Stimulated activated CD4-positive, alpha-beta T cell treated with anti-CD3 and anti-CD28 coated beads, Interleukin-4, amount 100 ng/mL, for 24 hours (primary cell): ENCODE measurements at places on chromosomes 12 and 14.

DNA sequence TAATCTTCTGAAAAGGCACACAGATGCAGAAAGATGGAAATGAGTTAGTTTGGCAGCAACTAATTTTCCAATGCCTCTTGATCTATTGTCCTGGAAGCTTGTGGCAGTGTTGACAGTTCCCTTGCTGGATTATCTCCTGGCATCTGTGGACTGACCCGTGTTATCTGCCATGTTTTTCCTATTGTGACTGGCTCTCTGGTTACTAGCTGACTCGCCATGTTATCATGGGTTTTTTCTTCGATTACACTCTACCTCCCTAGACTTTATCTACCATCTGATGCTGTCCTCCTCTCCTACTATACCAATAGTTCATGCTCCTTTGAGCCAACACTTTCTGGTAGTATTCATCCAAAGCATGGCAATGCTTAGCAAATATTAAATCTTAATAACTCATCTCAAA is 63.3 kb upstream of the FLRT2 start:
- no peak for DNase-seq

DNA sequence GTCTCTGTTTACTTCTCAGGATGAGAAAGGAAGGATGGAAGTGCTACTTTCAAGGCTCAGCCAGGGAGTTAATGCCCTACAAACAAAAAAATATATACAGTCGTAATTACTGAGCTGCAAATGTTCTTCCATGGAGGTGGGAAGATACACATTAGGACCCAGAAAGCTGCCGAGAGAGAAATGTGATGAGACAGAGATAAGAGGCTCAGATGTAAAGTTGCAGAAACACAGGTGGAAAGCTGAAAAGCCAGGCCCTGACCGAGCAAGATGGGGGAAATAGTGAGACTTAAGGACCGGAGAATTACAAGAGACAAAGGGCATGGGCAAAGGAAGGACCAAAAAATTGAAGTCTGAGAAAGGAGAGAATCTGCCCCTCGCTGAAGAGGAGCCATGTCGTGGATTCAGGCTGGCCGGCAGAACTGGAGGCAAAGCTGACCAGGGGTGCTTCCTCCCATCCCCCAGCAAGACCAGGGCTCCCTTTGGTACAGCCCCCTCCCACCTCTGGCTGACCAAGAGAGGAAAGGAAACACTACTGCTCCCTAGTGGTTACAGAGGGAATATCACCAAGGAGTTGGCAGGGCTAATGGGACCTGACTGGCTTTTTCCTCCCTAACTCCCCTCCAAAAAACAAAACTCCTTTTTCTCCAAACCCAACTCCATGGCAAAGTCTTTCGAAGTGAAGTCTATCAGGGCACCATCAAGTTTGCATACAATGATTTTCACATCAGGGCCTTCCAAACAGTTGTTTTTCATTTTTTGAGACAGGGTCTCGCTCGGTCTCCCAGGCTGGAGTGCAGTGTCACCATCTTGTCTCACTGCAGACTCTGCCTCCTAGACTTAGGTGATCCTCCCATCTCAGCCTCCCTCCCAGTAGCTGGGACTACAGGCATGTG is 12.1 kb downstream of the ZFHX2 start:
- peak; percentile 23 for DNase-seq

- DNase-seq, result no peak
Measured at GRCh38 chr14:27387463-27387862, 789.6 kb upstream of the NOVA1 start.

- no peak for DNase-seq
Measured at GRCh38 chr14:63670692-63671091, 29.0 kb upstream of the WDR89 start.

DNA sequence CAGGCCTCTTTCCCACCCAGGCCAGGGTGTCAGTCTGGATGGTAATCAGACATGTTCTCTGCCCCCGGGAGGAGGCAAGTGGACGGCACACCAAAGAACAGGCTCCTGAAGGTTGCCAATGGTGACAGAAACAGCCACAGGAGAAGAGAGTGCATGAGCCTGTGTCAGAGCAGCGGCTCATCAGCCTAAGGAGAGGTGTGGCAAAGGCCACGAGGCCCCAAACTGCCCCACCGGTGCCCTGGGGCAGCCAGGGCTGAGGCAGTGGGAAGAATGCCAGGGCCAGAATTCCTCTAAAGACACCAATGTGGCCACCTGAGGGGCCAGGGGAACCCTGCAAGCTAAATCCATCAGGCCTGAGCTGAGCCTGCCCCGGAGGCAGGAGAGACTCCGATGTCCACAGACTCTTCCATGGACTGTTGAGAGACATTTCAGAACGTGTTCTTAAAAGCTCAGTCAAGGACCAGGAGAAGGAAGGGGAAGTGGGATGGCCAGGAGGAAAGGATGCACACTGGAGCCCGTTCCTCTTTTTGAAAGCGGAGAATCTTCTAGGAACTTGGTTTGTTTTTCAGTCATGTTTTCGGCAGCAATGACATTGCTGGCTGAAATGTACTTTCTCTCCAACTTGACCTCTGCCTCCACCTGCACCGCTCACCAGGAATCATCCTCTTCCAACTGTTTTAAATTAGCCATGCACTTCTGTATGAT is 176.3 kb upstream of the FKBP4 start:
- DNase-seq, result no peak

- DNase-seq, result no peak
Measured at GRCh38 chr14:89479802-89480201, 62.8 kb upstream of the FOXN3 start.

DNA sequence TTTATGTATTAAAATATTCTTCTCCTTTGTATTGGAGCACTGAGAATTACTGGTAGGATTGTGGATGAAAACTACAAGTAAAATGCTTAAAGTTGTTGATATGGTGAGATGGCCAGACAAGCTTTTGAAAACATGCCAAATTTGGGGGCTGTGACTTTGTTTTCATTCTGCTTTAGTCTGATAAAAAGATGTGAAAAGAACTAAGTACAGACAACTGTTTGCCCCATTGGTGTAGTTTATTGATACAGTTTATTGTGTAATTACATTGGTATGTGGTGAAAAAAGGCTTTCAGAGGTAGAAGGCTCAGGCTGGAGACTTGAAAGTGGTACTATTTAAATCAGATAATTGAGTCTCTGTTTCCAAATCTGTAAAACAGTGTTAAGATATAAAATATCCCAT is 746.8 kb downstream of the DIO2 start:
- no peak for DNase-seq

- DNase-seq, result no peak
Measured at GRCh38 chr14:72666610-72667009, 227.3 kb downstream of the DPF3 start.

DNA sequence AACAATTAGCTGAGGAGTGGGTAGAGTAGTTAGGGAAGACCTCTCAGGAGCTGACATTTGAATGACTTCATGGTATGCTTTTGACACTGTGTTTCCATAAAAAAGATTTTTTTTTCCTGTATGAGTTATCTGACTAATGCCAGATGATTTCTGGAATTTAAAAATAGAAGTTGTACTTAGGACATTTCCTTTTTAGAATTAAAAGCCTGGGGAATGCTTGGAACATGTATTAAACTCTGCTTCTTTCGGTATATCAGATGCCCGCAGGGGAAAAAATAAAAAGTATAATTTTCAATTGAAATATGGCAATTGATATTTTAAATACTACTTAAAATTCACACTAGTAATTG is 41.1 kb downstream of the BRMS1L start:
- no peak for DNase-seq

DNA sequence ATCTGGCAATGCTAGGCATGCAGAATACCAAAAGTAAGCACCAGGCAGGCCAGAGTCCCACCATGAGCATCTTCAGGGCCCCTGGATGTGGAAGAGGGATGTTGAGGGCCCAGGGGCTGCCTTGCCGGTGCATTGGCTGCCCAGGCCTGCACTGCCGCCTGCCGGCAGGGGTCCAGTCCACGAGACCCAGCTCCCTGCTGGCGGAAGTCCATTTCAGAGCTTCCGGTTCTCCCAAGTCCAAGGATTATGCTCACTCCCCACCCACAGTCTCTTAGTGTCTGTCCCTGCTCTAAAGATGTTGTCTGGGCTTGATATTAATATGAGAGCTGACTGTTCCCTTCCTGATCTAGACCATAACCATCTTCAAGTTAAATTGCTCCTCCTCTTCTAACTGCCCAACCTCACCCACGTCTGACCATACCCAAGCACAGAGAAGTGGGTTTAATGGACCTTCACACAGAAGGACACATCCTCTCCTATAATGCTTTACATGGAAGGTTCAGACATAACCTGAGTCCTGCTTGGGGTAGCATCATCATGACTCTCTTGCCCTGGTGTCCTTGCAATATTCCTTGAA is 117.4 kb downstream of the DAD1 start:
- DNase-seq, result no peak

DNA sequence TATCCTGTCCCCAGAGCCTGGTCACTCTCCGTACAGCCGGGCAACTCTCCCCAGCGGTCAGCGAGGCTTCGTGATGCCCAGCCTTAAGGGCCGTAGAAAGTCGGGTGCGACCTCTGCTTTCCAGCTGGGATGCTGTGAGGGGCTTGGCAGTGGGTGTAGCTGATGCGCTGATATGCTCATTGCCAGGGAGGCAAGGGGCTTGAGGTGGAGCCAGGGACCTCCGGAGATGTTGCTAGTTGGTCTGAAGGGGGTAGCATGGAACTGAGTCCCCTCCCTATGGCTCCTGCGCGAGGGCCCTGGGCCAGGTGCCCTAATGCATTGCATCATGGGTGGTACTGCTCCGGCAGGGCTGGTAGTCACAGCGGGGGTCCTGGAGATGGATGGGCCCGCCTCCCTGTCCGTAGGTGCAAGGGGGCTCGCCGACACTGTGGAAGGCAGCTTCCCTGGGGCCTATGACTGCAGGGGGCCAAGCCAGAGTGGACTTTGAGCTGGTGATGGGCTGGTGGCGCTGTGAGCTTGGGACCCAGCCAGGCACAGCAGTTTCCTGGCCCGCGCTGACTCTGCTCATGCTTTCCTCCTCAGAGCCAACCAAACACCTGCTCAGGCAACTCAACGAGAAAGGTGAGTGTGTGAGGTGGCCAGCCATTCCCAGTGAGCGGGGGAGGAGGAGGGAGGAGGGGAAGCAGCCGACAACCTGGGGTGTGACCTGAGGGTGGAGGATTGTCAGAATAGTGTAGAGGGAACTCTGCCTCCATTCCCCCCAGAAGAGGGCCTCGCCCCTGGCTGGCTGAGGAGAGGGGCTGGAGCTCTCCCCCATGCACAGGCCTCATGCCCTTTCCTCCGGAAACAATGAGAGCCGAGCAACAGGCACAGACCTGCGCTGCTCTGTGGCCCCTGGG is 32.3 kb downstream of the PLEKHG3 start:
- DNase-seq, result no peak

DNA sequence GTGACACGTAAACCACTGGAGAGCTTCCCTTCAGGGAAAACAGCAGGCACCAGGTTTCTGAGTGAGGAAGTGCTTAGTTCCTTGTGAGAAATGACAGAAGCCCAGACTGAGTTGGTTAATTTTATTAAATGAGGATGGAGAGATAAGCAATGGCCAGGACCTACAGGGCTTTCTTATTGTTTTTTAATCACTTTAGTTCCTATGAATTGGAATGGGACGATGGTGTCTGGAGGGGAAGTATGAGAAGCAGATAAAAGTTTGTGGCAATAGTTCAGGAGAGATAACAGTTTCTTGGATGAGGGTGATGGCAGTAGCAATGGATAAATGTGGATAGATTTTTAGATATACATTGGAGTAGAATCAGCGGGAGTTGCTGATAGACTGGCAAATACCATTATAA is 86.5 kb upstream of the PTPRR start:
- no peak for DNase-seq

DNA sequence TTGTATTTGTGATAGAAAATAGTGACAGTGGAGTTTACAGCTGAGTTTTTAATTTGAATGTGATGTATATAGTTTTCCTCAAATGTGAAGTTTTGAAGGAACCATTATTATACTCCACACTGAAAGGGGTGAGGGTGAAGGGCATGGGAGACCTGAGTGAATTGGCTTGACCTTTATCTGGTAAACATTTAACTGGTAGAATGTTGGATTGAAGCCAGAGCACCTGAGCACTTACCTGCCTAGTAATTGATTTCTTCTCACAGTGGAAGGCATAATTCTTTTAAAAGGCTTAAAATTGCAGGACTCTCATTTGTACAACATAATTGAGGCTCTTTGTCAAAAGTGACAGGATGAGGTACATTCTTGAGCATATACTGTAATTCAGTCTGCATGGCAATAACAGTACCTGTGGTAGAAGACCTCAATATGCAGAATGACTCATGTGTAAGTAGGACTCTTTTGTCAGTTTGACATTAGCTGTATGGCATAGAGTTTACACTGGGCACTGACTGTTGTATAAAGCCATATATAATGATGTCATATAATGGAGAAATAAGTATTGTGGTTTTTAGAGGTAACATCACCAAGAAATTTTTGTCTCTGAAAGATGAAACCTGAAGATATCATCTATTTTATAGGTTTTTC is 309.6 kb downstream of the TMTC2 start:
- no peak for DNase-seq

GRCh38 chr12:103175625-103176024 is 218.2 kb downstream of the ASCL1 start:
- DNase-seq, result no peak

- no peak for DNase-seq
Measured at GRCh38 chr12:64745259-64745807, 13.9 kb downstream of the GNS start.

DNA sequence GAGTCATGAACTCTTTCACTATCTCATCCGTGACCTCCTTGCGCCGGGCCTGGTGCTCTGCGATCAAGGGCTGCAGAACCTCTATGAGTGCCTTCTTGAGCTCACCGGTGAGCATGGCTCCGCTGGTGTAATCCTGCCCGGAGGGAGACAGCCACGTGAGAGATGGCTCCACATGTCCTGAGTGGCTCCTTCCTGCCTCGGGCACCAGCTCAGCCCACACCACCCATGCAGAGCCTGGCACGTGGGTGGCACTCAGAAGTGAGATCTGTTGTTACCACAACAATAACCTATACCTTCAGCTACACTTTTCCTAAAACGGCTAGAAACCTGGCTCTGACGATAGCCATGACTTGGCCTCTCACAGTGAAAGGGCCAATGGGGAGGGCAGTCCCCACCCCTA is 11.8 kb downstream of the SLC25A47 start:
- DNase-seq, result no peak
